ENCODE measurements at places on chromosomes 5 and 9.

GRCh38 chr5:82792096-82792495, 285.1 kb downstream of the TMEM167A start:
- DNase-seq = no peak

- no peak for DNase-seq
Observed at GRCh38 chr5:91188755-91189154, 194.4 kb downstream of the ARRDC3 start.

DNA sequence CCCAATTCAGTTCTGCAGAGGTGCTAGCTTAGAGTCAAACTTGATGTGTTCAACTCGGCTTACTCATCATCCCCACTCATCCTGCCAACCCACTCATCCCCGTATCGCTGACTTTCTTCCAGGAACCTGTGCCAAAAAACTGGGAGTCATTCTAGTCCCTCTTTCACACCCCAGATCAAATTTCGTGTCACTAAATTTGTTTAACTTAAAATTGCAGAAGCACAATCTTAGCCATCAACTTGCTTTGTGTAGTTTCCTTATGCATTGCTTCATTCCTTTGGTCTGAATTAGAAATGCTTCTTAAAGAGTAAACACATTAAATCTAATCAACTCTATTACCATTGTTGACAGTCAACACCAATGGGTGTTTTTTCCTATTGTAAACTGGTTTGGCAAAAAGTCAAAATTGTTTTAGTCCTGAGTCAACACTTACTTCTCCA, 162.4 kb downstream of the TTC39B start:
- no peak for DNase-seq

GRCh38 chr9:8492024-8492423, 692.4 kb upstream of the DMAC1 start:
- no peak for DNase-seq

- DNase-seq = no peak
Observed at GRCh38 chr9:37192803-37193202, 72.4 kb downstream of the ZCCHC7 start.

- DNase-seq = no peak
Observed at GRCh38 chr9:15070716-15071115, 160.5 kb upstream of the FREM1 start.

DNA sequence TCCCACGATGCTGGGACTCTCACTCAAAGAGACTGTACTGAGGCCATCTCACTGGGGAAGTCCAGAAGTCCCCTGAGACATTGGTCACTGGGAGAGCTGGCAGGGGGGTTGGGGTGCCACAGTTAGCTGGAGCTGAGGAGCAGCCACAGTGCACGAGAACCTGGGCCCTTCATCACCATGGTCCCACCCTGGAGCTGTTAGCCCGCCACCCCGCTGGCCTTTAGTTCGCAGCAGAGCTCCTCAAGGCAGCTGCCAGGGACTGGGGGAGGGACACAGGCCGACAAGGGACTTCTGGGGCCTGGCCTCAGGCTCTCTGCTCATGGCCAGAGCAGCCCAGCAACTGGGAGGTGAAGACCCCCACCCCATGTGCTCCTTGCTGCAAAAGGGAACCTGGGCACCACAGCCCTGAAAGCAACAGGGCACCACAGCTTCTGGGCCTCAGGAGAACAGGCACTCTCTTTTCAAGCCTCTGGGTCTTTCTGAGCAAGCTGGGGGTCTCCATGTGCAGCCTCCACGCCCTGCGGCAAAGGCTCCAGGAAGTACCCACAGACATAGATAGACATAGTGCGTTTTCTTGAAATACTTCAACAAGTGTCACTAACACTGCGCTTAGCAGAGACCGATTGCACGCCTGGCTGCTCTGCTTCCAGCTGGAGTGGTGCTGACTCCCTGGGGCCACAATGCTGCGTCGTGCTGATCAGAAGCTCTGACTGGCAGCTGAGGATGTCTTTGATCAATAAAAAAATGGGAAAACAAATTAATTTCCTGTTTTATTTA, 46.0 kb downstream of the VAV2 start:
- DNase-seq = no peak

DNA sequence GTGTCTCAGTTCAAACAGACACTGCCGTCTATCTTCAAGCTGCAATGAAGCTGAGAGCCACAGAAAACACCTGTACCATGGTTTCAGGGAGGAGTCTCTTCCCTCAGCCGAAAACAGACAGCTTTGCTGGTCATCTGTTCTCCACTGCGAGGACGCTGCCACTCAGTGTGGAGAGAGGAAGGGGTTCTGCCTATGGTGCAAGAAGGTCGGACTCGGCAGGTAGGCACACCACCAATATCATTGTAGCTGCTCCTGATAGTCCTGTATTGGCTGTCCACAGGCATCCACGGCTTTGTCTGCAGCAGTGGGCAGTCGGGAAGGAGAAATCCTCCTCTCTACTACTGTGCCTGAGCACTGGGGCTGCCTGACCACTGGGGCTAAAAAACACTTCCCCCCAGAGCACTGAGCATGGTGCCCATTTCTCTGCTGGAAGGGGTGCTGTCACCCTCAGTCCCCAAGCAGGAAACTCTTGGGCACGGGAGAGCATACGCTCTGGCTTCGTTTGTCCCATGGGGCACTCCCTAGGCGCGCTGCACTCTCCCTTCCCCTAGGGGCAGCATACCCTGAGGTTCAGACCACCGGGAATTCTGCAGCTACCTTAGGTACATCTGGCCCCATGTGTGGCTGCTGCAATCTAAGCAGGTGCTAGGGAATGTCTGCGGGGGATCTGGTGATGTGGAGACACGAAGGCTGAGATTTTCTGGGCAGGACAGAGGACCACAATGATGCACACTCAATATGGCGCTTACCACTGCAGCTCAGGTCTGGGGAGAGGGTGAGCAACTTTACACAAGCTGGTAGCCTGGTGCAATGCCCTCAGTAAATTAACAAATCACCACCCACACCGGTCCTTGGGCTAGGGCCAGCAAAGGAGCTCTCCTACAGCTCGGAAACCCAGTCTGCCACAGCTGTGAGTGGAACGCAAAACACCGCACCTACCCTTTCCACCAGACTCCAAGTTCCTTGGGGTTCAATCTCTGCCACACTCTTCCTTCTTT, 880.9 kb upstream of the SEMA6A start:
- peak; percentile 74 for DNase-seq

DNA sequence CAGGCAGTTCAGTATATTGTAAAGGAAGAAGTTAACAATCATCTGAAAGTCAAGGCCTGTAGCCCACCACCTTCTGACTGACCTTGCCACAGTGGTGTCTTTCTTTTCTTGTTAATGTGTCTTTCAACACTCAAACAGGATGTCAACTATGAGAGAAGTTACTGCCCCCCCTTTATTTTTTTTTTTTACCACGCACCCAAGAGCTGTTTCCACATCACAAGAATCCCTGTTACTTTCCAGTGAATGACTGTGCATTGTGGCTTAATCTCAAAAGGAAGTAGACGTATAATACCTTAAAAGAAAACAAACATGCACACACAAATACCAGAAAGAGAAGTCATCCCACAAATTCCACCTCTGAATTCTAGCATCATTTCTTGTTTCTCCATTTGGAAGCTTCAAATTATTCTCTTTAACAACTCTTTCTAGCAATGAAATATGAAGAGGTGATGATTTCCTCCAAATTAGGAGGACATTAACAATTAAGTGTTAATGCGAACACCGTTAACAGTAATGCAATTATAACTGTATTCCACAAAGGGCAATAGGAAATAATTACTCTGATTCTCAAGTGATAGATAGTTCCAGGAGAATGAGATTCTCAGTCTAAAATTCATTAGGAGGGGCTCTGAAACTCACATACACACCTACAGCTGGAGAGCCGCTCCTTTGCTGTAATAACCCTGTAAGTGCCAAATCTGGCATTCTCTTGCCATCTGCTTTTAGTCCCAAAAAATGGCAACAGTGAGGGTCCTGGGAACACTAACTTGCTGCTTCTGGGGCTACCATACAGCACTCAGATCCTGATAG, 201.0 kb downstream of the EFNA5 start:
- no peak for DNase-seq

DNA sequence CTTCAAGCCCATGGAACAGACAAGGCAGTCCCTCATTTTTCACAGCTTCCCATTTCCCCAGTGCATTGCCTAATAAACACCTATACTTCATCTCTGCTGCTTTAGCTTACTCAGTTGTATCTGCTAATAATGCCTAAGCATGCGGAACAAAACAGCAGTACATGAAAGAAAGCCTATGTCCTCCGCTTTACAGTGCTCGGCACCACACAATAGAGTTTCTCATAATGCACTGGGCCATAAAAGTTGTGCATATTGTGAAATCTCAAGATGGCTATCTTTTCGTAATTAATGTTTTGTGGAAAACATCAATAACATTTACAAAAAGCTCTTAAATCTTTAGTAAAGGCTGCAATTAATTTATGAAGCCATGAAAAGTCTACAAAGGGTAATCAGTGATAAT, 69.3 kb downstream of the DENND1A start:
- no peak for DNase-seq

DNA sequence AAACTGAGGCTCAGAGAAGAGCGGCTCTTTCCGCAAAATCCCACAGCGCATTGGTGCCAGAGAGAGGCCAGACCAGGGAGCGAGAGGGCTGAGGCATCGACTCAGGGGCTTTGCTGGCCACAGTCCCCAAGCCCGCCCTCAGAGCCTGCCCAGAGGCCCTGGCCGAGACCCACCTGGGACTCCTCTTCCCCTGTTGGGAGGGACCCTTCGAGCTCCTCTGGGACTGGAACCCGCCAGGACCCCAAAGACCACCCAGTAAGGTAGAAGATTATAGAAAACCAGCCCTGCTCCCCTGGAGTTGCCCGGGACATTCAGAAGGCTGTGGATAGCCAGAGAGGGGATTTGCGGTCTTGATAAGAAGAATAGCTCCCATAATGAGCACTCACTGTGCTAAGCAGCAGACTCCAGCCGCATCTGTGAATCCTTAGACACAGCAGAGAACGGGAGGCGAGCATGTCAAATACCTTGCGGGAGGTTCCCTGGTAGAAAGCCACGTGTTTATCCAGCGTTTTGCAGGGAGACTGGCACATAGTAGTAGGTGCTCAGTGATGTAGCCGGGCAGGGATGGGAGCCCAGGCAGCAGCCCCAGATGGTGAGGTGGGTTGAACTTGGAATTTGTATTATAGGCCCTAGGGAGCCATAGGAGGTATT, 651 bp upstream of the AK1 start:
- DNase-seq = peak; percentile 64

GRCh38 chr5:176608937-176609723, 826 bp downstream of the GPRIN1 start:
- DNase-seq = no peak

- no peak for DNase-seq
Observed at GRCh38 chr5:29099585-29099984, 2061.2 kb upstream of the CDH9 start.

DNA sequence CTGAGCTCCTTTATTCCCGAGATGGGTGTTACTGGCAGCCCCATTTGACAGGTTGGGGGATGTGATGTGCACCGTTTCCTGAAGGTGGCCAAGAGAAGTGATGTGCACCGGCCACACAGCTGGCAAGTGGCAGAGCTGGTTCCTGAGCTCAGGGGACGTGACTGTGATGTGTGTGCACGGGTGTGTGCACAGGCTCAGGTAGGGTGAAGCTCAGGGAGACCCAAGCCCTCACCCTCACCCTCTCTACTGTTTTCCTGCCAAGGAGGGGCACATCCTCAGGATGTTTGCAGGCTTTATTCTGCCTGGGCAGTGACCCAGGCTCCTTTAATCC, 56.6 kb downstream of the WWC1 start:
- DNase-seq = no peak

- DNase-seq = peak; percentile 64
Observed at GRCh38 chr5:98769210-98769958, 4.1 kb upstream of the RGMB start.

DNA sequence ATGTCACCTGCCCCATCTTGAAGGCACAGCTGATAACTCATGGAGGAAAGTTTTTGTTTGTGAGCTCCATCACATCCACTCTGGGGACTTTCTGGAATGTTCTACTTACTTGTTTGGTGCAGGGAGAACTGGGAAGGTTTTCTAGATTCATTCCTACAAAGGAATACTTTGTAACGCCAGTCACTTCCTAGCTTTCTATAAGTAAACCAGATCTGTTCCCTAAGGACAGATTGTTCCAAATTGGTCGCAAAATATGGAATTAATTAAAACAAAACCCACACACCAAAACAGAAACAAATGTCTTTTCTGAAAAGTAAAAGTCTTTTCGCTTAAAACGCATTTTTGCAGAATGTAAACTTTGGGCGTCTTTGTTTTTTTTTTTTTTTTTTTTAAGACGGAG, 167.6 kb downstream of the PDZD2 start:
- DNase-seq = no peak

DNA sequence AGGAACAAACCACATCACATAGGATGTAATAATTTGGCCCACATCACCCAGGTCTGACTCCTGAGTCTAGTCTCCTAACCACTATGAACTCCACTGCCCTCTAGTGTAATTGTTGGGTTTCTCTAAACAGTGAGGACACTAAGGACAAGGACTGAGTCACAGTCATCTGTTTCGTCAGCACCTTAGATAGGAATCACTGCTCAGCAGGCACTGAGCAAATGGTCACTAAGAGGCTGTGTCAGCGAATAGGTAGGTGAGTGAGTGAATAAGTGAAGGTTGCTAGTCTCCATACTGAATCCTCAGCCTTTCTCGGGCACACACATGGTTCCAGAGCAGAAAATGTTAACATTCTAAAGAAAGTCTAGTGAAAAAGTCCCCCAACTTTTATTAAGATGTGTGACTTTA, 278.6 kb downstream of the SPOCK1 start:
- no peak for DNase-seq

DNA sequence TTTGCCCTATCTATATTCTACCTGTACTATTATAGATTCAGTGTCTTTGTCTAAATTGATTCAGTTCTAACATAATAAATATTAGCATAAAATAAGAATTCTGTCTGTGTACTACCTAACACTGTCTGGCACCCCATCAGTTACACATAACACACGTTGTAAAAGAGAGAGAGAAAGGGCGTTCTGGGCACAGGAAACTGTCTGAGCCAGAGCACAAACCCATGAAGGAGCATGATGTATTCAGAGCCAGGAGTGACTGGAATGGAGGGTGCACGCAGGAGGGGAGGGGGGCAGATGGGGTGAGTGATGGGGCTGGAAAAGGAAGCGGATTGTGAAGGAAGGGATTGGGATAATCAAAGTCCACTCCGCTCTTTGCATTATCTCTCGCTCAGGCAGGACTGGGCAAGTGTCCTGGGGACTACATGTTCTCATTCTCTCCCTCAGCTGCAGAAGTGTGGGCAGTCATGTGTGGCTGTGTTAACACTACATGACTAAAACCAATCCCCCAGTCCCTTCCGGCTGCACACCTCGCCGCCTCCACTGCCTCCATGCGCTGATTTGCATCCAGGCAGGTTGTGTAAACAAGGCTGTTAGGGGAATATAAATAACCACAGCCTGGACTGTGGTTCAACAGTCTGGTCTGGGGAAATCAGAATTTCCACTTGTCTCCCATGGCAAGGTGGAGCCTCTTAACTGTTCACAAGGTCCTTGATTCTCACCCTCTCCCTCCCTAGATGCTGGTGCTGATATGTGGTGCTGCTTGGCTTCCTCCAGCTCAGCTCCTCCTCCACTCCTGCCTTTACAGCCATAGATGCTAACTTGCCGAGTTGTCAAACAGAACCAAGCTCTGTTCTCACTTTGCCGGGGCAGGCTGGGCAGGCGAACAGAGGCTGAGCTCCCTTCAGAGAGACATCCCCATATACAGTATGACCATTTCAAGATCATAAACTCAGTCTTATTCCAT, 367.5 kb upstream of the BRINP1 start:
- no peak for DNase-seq

Measured in pancreas (tissue), 10 donors.